ENCODE measurements at places on chromosomes 2 and 18.

- no peak for DNase-seq
Measured at GRCh38 chr2:43065871-43066270, 160.5 kb downstream of the ZFP36L2 start.

DNA sequence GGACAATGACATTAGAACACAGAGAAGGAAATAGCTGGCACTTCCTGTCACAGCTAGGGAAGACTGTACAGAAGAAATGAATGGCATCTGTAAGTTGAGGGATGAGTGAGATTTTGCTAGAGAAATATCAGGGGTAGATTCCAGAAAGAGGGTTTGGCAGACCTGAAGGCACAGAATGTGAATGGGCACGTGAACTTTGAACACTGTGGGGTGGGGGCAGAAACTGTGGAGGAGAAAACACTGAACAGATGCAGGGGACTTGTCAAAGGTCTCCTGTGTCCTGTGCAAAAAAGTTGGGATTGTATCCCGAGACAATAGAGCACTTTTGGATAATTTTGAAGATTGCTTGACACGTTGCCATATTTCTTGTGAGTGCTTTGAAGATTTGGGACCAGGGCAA, 88.0 kb downstream of the PPP1R1C start:
- DNase-seq, result no peak

GRCh38 chr2:40625849-40626248, 174.0 kb upstream of the SLC8A1 start:
- DNase-seq, result no peak

DNA sequence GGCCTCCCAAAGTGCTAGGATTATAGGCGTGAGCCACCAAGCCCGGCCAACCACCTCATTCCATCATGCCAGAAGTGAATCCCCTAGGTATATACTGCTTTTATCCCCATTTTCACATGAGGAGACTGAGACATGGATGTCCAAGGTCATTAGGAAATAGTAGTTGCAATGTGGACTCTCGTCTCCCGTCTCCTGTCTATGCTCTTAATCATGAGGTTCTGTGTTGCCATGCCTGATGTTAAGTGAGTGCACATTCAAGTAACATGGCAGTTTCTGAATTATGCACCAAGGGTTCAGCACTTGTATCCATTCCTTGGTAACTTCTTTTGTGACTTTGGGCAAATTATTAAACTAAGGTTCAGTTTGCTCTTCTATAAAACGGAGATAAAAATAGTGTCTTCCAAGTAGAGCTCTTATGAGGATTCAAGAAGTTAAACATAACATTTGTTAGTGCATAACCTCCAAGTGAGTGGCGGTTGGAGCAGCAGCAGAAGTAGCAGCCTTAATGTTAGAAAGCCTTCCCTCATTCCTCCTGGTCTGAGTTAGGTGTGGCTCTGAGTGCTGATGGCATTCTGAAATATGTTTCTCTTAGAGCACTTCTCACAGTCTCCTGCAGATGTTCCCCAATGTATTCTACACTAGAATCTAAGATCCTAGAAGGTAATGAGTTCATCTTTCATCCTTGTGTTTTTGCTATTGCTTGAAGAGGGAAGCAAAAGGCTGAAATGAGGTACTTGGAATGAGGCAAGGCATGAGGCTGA, 21.9 kb downstream of the SOCS6 start:
- no peak for DNase-seq

DNA sequence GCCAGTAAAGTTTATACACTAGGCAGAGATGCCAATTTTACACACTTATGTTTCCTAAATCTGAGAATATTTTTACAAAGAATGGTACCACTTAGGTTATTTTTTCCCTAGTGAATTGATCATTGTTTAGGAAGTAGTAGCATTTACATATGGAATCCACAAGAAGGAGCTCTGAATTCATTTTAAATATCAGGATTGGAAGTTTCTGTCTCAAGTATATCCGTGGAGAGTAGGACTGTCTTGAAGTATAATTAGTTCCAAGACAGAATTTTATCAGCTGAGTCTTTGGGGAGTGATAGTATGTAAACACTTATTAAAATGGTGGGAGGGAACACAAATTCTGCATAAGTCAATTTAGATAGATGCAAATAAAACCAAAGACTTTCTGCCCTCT, 82.3 kb upstream of the FAM98A start:
- DNase-seq, result no peak

- no peak for DNase-seq
Measured at GRCh38 chr18:62357079-62357719, 32.1 kb downstream of the TNFRSF11A start.

DNA sequence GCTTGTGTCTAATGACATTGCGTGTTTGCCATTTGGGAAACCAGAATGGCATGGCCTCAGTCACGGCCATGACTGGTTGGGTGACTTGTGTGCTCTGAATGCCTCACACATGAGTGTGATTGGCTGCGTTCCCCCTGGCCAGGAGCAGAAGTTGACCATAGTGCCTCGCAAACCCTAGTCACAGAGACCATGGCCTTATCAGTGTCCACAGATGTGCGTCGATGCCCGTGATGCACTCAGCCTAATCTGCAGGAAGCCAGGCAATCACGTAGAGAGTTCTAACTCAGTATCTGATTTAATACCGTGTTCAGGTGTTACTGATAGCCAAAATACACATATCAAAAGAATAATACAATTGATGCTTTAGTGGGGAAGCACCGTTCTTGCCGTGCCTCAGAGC, 64.0 kb downstream of the BOLA3 start:
- peak; percentile 69 for DNase-seq

- no peak for DNase-seq
Measured at GRCh38 chr18:61738042-61738441, 154.8 kb downstream of the RNF152 start.
